Stimulated activated naive CD4-positive, alpha-beta T cell treated with Interleukin-2 at 50 U/mL for 16 hours (primary cell): ENCODE measurements at places on chromosomes 16 and 17.

- no peak for DNase-seq
Measured at GRCh38 chr16:47687694-47688093, 226.6 kb downstream of the PHKB start.

- no peak for DNase-seq
Measured at GRCh38 chr16:3999479-4000325, 116.5 kb downstream of the ADCY9 start.

- no peak for DNase-seq
Measured at GRCh38 chr16:58843675-58844074, 109.6 kb upstream of the GOT2 start.

DNA sequence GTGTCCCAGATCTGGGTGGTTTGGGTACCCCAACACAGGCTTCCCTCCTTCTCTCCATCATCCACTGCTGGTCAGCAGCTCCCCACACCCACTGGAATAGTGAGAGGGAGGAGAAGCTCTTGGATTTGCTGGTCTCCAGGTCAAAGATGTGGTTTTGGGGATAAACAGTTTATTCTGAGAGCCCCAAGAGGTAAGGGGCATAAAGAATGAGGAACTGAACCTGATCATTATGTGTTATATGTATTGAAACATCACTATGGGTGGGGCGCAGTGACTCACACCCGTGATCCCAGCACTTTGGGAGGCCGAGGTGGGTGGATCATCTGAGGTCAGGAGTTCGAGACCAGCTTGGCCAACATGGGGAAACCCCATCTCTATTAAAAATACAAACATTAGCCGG is 3.9 kb downstream of the DPEP2 start:
- DNase-seq: peak; percentile 26
